Astrocyte of the hippocampus (primary cell): ENCODE measurements at places on chromosomes 5 and 9.

- DNase-seq: no peak
Observed at GRCh38 chr5:166354332-166354731, 1937.1 kb upstream of the WWC1 start.

DNA sequence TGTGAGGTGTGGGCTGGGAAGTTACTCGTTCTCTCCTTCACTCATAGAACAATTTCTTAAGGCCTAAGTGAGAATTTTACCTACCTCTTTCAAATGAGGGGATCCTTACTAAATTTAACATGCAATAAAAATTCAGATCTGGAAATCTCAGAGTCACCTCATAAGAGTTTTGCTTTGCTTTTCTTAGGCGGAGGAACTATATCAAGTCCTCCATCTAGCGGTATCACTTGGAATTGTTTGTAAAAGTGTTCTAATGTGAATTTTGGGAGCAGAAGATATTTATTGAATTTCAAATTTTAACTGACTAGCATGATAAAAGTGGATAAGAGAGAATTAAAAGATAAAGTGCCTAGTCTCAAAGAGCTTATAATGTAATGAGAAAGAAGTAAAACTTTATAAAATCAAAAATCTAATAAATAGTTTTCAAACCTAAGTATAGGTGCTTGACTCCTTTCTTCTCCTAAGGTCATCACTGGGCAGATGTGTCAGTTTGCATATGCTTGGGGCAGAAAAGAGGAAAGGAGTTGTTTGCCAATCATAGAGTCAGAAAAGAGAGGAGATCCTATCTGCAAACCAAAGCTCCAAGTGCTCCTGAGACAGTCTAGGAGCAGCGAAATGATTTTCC lies 145.7 kb upstream of the DAB2 start:
- DNase-seq: peak; percentile 57

GRCh38 chr5:73822989-73823339 lies 197.0 kb downstream of the ARHGEF28 start:
- peak; percentile 34 for DNase-seq

DNA sequence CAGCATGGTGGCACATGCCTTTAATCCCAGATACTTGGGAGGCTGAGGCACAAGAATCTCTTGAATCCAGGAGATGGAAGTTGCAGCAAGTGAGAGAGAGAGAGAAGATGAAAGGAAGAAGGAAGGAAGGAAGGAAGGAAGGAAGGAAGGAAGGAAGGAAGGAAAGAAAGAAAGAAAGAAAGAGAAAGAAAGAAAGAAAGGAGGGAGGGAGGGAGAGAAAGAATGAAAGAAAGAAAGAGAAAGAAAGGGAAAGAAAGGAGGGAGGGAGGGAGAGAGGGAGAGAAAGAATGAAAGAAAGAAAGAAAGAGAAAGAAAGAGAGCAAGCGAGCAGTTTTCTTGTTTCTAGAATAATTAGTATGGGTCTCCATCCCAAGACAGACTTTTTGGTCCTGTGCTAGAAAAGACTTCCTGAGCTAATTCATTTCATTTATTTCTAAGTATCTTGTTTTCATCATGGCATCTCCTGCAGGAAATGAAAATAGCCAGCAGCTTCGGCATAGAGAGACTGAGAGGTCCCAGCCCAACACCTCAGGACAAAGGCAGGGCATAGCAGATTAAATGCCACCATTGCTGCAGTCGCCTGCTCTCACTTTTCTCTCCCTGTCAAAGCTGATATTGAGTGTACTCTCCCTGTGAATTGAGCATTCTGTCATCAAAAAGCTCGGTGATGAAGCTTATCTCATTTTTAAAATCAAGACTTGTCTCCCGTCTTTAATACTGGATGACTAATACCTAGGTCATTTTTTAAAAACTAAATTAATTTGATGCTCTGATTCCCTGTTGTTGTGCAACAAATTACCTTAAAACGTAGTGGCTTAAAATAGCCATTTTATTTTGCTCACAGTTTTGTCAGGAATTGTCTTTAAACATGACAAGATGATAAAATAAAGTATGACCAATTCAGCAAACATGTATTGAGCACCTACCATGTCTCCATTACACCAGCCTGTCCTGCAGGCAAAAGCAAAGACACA lies 91.8 kb upstream of the ADRA1B start:
- no peak for DNase-seq

DNA sequence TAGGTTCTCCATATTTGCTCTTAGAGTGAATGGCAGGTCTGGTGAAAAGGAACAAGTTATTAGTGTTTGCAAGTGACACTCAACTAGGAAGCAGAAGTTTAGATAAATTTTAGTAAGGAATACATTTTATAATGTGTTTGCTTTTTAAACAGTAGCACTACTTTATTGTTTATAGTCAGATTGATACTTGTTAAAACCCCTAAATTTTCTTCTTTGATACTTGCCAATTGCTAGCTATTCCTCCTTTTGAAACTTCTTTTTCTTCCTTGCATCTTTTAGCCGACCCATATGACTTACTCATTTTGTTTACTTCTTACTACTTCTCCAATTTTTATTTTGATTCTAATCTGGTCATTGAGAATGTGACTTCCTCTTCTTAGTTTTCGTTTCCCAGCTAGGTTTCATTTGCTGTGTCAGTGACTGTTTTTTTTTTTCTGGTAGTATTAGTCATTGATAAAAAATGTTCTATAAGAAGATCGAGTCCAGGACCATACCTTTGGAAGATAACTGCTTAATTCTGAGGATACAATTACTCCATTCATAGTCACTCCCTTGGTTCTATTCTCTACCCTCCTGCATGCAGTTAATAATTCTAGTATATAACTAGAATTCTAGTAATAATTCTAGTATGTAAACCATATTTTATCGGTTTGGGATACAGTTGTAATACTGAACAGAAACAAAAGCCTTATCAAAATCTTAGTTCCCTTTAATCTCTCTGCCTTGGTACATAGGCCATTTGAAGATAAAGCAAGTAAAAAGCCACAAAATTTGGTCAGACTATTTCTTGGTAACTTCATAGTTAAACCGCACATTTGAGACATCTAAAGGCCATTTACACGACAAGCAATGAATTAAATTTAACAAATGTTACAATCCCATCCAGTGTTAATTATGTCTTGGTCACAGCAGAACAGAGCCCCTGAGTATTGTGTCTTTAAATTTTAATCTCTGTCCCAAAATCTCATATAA lies 2.8 kb upstream of the RICTOR start:
- peak; percentile 15 for DNase-seq

DNA sequence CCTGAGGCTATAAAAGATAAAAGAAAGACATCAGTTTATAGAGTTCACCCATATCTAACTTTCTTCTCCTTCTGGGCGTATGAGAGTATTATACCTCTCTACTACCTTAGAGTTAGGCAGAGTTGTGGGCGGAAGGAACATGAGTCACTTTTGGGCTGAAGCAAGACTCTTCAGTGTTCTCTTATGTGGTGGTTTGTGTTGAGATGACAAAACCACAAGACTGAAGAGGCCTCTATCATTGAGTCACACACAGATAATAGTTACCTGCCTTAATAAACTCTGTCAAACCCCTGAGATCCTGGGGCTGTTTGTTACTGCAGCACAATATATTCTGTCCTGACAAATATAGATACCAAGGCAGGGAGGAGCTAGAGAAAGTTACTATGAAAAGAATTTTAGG lies 184.2 kb downstream of the EFNA5 start:
- DNase-seq: no peak
